ENCODE measurements at places on chromosomes 5 and 9.
A peak's percentile ranks its signal among the peaks of the same experiment; 100 is the strongest.

DNA sequence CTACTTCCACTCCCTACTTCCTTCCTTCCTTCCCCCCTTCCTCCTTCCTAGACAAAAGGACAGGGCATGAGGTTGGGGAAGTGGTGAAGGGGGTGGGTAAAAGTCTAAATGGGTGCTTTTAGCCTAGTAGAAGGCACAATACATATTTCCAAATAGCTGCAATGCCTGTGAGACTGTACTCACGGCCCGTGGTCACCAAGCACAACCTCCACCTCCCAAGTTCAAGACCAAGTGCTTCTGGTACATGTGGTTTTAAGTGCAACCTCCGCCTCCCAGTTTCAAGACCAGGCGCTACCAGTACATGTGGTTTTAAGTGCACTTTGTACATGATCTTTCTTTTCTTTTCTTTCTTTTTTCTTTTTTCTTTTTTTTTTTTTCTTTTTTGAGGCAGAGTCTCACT, 14.5 kb upstream of the NTNG2 start:
- DNase-seq = no peak

GRCh38 chr5:28548856-28549255, 1510.5 kb upstream of the CDH9 start:
- no peak for DNase-seq

DNA sequence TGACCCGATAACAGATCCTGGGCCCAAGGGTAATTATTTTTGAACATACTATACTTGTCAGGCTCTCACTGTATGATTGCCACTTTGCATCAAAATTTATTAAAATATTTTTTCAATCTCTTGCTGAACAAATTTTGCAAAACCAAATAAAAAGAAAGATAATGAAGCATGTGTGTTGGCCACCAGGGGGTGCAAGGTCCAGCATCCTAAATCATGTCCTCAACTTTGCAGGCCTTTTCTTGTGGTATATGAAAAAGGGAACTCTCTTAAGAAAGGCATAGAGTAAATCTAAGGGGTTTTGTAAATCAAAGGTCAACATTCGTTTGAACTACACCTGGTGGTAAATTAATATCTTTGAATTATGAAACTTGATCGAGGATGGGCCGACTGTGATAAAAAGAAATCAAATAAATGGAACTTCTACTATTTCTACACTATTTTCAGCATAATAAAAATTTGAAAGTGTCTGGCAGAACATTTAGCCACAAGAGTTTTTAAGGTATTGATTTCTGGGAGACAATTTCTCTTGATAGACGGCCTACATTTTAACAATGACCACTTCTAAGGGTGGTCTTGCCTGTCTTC, 676.5 kb downstream of the DMRTA1 start:
- DNase-seq = no peak

DNA sequence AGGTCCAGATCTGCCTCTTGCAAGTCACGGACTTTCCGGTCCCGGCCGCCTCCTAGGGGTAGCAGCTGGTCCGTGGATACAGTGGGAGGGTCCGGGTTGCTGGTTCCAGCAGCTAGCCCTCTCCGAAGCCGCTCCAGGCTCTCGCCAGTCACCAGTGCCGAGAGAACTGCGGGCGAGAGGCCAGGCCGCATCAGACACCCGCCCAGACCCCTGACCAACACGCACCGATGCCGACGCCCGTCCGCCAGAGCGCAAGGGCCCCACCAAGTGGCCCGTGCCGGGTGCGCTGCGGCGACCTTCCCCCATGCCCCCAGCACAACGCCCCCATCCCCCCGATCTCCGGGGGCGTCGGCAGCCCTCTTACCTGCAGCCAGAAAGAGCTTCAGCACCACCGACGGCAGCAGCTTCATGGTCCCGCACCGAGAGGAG, 470 bp downstream of the HBEGF start:
- no peak for DNase-seq

GRCh38 chr5:59873113-59873512, 20.4 kb downstream of the PDE4D start:
- DNase-seq = no peak

DNA sequence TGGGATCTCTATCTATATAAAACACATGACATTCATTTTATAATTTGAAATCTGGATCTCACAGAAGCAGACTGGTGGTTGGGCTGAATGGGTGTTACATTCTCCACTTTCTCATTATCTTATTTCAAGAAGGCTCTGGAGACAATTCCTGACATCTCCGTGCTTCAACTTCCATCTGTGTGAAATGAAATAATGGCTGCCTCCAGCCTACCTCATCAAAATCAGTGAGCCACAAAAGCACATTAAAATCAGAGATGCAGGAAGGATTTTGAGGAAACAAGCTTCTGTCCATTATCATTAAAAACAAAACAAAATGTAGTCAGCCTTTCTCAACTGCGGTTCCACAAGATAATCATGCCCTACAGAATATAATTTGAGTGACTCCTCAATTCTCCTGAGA, 958.3 kb upstream of the DMAC1 start:
- DNase-seq = no peak

GRCh38 chr5:164608507-164608906, 1103.1 kb downstream of the MAT2B start:
- no peak for DNase-seq

- DNase-seq = no peak
Observed at GRCh38 chr5:80041527-80041926, 6.4 kb downstream of the THBS4 start.

DNA sequence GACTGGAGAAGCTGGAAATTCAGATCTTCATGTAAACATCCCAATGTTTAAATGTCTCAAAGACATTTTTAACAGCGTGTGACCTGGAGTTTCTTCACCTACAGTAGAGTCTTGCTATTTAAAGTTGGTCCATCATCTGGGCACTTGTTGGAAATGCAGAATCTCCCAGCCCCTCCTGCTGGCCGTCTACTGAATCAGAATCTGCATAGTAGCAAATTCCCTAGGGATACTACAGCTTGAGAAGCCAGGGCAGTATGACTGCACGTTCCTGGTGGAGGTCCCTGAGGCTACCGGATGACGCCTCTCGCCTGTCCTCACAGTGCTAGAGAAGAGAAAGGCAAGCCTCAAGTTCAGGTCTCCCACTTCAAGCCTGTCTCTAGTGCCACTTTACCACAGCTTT, 15.7 kb downstream of the SAP30L start:
- no peak for DNase-seq

DNA sequence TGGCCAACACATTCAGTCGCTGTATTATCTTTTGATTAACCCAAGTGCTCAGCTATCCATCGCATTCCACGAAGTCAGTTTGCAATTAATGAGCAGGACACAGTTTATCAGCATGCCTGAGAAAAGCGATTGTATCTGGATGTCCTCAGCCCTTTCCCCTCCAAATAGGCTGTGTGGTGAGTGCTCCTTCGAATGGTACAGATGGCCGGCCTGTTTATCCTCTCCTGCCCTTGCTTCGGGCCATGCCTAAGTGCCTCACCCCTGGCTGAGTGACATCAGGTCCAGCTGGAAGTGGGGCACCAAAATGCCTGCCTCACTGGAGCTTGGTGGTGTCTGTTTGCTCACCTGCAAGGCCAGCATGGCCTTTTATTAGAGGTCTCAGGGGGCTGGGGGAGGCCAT, 317.3 kb downstream of the GADD45G start:
- DNase-seq = no peak

- DNase-seq = no peak
Observed at GRCh38 chr9:132548751-132549640, 33.4 kb upstream of the BARHL1 start.

GRCh38 chr5:175390352-175391083, 53.5 kb downstream of the DRD1 start:
- DNase-seq = no peak

DNA sequence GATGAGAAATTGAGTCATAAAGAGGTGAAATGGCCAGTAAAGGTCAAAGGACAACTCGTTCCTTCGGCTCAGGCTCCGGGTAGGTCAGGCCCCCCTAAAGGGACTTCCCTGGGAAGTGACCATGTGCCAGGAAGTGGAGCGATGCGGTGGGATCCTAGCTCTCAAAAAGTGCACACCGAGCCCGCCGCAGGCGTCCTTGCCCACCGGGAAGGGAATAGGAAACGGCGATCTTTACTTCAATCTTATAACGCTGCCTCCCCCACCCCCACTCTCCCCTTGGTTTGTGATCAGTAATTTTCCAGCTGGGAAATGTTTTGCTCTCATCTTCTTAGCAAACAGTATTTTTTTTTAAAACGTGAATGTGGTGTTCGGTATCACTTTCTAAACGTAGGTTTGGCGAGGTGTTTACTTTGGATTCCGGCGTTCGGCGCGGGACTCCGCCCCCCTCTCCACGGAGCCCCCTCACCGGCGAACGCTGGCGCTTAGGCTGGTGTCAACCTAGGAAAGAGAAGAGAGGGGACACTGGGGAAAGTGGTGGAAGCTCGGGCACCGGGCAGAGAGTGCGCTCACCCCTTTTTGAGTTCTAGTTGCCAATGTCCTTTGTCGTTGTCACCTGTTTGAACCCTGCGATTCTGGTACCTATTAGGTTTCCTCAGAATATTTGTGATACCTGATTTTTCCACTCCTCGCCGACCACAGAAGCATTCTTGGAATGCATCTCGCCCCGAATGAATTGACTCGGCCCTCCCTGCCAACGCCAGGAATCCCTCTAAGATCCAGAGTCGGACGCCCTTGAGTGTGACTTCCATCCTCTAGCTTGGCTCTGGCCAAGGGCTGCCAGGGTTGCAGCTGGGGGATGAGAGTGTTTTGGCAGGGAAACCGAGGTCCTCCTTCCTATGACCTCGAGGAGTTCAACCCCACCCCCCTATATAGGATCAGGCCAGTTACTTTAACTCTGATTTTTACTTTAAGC, 1.8 kb upstream of the KLF4 start:
- no peak for DNase-seq

DNA sequence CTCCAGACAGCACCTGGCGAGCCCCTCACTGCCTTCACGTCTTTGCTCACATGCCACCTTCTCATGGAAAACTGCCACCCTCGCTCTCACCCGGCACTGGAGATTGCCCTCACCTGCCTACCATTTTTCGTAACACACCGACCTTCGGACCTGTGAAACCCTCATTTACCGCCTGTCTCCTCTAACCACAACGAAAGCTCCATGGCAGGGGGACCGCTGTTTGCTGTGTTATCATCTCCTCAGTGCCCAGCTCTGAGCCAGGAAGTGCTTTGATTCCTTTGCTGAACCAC, 109.2 kb upstream of the PHYKPL start:
- DNase-seq = no peak

- no peak for DNase-seq
Observed at GRCh38 chr9:120729791-120730241, 15.5 kb upstream of the MEGF9 start.

DNA sequence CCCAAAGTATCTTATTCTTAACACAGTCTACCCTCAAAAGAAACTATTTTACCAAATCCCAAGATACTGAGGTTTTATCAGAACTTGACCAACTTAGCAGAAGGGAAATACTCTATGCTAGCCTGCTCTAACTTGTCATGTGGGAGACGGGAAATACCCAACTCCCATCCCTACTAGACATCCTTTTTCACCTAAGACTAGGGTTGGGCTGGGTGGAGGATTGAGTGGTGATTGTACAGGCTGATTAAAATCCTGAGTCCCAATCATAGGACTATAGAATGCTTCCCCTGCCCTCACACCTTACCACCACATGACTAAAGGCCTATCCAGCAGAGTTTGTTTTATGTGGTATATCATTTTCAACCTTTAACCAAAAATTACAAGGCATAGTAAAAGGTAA, 786.5 kb downstream of the TAF11L14 start:
- DNase-seq = no peak

DNA sequence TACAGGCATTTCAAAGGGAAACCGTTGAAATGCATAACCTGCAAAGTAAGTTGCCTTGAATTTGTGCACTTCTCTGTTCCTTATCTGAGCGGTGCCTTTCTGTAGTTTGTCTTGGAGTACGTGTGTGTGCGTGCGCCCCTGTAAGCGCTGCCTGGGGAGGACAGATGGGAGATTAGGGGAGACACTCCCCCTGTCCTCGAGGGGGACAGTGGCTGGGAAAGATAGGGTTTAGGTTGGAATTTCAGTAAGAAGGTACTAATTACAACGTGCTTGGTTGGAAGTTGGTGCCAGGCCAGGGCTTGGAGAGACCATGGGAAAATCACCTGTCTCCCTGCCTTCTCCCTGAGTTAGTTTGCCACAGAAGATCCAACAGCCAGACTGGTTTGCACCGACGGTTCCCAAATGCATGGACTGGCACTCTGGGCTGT, 73.2 kb downstream of the PIK3R1 start:
- no peak for DNase-seq

- DNase-seq = peak; percentile 61
Observed at GRCh38 chr9:109903515-109904138, 123.6 kb downstream of the PALM2AKAP2 start.

GRCh38 chr5:179312557-179313235, 32.6 kb downstream of the ADAMTS2 start:
- DNase-seq = no peak

DNA sequence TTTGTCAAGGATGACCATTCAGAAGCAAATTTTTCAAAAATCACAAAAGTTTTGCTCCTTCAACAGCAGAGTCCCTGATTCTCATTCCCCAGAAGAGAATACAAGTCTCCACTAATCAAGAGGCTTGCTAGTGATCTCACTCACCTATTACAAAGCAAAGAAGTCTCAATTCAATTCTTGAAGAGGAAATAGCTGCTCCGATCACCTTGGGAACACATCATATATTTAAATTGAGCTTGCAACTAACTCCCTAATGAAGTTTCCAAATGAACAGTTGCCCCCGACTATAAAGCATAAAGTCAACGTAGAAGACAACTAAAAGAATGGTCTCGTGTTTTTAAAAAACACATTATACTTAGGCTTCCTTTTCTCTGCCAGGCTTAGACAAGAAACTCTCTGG, 1.6 kb downstream of the LIFR start:
- DNase-seq = no peak

GRCh38 chr9:109901201-109901600, 121.2 kb downstream of the PALM2AKAP2 start:
- no peak for DNase-seq

DNA sequence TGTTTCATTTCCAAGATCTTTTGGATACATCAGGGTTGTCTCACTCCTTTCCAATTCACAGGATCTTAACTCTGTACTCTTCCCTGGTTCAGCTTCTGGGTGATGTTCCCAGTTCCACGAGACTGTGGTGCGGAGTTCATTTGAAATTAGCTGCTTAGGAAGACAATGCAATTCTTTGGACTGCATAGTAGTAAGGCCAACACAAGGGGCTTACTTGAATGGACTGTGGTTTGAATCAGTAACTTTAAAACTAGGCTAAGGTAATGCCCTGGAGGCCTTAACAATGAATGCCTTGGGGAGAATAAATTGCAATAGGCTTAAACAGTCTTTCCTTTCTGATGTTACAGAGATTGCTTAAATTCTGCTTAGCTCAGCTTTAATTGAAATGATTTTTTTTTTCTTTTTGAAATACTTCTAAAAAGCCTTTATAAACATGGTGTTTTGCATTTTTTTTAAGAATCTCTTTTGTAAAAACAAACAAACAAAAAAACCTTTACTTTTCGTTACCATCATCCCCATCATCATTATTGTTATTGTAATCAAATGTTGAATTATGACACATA, 133.8 kb upstream of the MEF2C start:
- DNase-seq = no peak

DNA sequence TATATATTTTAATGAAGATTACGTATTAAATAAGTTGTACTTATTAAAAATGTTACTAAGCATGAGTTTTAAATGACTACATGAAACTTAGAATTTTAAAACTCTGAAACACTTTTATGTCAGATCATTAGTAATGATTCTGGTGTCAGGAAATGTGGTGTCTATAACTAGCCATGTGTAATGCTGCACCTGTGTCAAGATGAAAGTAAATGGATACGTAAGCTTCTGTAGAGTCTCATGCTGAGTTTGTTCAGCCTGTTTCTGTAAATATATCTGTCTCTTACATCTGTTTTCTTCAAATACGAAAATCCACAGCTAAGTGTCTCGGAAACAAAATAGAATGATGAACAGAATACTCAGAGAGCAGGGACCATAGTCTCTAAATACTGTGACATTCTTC, 278.0 kb upstream of the SMC2 start:
- DNase-seq = no peak
